ENCODE measurements at places on chromosomes 7 and 10.

GRCh38 chr7:71404726-71405345 is 272.9 kb downstream of the GALNT17 start:
- DNase-seq = no peak

- no peak for DNase-seq
Measured at GRCh38 chr10:124224331-124225028, 131.1 kb upstream of the CHST15 start.

- DNase-seq = no peak
Measured at GRCh38 chr10:22479419-22479818, 134.1 kb downstream of the SPAG6 start.

DNA sequence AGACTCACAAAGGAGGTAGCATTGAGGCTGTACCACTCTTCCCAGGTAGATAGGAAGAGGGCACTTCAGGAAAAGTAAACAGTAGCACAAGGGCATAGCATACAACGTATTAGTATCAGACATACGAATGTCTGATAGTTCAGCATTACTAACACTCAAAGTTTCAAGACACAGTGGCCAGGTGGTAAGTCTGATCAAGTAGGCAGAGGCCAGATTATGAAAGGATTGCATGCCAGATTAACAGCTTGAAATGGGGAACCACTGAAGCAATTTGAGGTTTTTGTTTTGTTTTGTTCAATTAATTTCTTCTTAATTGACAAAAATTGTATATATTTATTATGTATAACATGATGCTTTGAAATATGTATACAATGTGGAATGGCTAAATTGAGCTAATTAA is 45.7 kb upstream of the IL6 start:
- no peak for DNase-seq
